ENCODE measurements at places on chromosomes 2 and 18. TPM values are rescaled to one million over a fixed set of nuclear protein-coding genes. Genes with fewer than 3 reads are reported as not detected.

PAX8 gene
- total RNA-seq, result 0.98 TPM

TOGARAM2 gene
- 0.20 TPM for total RNA-seq

ERFE gene
- 7.6 TPM for total RNA-seq

CTAGE1 gene
- total RNA-seq, result not detected

DSC1 gene
- total RNA-seq, result not detected

LAPTM4A gene
- total RNA-seq, result 245 TPM

AGXT gene
- total RNA-seq, result not detected

TNS1 gene
- 17.4 TPM for total RNA-seq

ELOA2 gene
- not detected for total RNA-seq

RNF144A gene
- total RNA-seq, result 8.9 TPM

PLCD4 gene
- total RNA-seq, result 0.80 TPM
